Fibroblast of skin of left biceps (primary cell): ENCODE measurements at places on chromosomes 3 and 15.

GRCh38 chr3:69386556-69387385 lies 883 bp upstream of the FRMD4B start:
- no peak for DNase-seq

DNA sequence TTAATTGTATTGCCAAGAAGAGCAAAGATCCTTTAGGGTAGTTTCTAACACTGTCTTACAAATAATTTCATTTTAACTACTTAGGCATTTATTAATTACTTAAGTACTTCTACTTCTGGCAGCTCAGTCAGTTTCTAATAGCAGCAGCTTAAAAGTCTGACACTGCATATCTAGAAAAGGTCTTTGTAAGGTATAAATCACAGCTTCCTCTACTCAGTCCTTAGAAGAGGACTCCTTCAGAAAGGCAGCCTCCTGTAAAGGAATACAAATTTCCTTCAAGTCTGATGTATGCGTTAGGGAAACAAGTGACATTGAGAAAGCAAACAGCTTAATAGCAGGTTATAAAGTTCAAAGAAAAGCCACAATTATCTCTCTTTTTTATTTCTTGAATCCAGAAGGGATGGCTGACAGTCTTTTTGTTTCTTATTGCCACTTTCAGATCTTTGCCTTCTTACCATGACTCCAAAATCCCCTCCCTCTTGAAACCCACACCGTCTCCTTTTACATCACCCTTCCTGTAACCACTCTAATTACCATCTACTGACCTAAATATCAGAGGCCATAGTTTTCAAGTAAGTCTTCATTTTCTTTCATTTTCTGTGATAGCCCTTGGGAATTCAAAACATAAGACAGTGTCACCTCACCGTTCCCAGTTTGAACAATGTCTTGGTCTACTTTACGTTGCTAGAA lies 109.5 kb downstream of the CGGBP1 start:
- DNase-seq = no peak

DNA sequence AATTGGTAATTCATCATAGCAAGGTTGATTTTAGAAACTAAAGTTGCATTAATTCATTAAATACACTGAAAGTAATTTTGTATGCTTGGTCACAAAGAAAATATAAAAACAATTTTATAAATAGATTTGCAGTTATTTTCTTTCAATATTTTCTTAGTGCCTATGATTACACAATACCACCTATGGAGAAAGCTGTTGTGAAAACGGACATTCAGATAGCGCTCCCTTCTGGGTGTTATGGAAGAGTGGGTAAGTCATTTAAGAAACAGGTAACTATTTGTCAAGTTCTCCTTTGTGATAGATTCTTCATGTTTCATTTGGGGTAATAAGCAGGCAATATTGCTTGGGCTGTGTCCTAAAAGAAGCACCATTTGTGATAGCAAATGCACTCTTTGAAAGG lies 3.0 kb downstream of the DUT start:
- DNase-seq = no peak

DNA sequence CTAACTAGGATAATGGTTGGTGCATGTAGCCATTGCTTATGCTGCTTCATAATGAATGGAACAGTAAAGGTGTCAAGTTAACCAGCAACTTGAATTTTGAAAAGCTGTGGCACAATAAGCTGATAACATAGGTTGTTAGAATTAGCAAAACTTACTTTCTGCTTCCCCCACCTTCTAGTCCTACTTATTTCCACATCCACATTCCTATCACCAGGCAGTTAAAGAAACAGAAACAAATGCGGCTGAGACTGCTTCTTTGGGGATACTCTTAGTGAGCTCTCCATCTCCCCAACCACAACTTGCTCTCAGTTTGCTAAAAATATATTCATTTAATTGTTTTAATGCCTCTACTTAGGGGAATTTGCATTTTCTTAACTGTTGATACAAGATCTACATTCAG lies 215.1 kb downstream of the TIGIT start:
- DNase-seq = no peak

- DNase-seq = no peak
These were observed 333.0 kb upstream of the RARB start for GRCh38 chr3:25094932-25095685.

GRCh38 chr15:40344631-40345120 lies 3.9 kb upstream of the CCDC9B start:
- no peak for DNase-seq

- DNase-seq = no peak
These were observed 671.7 kb upstream of the ROBO1 start for GRCh38 chr3:80439490-80439889.

DNA sequence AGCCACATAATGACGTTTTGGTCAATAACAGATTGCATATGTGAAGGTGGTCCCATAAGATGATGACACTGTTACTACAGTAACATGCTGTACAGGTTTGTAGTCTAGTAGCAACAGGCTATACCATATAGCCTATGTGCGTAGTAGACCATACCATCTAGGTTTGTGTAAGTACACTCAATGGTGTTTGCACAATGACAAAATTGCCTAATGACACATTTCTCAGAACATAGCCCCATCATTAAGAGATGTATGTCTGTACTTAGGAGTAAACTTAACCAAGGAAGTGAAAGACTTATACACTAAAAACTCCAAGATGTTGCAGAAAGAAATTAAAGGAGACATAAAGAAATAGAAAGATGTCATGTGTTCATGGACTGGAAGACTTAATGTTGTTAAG lies 66.2 kb downstream of the RPLP1 start:
- DNase-seq = no peak

DNA sequence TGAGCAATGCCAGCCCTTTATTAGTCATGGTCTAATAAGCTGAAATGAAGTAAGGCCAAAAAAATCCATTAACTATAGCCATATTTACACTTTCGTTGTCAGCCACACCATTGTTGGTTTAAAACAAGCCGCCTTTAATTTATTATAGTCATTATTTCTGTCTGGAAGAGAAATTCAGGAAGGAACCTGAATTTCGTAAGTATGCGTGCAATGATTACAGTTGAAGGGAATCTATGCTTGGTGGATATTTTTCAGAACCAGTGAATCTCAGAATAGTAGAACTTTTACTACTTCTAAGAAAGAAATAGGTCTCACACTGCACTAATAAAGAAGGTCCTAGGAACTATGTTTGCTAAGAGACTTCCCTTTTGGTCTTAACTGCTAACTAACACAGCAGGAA lies 59.1 kb downstream of the FAM43A start:
- no peak for DNase-seq

DNA sequence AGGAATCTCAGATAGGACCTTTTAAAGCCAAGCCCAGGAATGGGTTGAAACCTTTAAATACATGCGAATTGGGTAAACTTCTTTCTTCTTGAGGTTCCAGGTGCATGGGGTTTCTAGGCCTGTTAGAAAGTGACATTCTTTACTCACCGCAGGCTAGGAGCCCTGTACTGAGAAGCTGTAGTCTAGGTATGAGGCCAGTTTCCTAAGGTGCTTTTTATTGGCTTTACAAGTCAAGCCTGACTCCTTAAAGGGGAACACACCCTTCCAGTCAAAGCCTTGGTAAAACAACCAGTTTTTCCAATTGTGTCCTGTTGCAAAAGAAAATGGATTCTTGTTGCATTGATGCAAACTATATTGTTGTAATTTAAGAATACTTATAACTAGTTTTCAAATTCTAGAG lies 76.1 kb upstream of the ATP11B start:
- no peak for DNase-seq

DNA sequence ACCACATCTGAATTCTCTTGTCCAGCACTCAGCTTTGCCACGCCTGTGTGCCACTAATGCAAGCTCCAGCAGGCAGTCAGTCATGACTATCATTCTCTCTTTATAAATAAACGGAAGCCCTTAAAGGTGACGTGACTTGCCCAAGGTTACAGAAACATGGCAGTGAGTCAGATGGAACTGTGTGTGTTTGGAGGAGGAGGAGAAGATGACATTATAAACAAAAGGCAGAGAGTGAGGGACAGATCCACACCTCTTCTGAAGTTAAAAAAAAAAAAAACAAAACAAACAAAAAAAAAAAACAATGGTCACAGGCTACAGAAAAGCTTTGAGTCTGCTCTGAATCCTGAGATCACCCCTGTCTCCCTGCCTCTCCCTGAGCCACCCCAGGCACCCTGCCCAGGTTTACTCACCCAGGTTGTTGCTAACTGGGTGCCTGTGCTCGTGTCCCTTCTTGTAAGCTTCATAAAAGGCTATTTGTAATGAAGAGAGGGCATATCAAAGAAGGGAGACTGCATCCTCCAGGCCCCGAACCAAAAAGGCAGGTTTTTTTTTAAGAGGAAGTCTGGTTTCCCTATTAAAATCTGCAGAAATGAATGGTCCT lies 119.7 kb upstream of the PHLDB2 start:
- no peak for DNase-seq

DNA sequence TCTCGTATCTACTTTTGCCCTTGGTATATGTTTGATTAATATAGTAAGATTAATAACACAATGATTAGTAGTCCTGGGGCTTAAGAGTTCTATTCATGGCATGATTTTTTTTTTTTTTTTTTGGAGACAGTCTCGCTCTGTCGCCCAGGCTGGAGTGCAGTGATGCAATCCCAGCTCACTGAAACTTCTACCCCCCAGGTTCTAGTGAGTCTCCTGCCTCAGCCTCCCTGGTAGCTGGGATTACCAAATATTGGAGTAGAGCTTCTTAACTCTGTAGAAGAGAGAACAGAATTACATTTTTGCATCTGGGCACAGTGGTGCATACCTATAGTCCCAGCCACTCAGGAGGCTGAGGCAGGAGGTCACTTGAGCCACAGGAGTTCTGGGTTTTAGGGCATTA lies 58.9 kb downstream of the RAB7A start:
- DNase-seq = no peak

GRCh38 chr3:171133796-171134569 lies 107.5 kb upstream of the SLC2A2 start:
- no peak for DNase-seq

DNA sequence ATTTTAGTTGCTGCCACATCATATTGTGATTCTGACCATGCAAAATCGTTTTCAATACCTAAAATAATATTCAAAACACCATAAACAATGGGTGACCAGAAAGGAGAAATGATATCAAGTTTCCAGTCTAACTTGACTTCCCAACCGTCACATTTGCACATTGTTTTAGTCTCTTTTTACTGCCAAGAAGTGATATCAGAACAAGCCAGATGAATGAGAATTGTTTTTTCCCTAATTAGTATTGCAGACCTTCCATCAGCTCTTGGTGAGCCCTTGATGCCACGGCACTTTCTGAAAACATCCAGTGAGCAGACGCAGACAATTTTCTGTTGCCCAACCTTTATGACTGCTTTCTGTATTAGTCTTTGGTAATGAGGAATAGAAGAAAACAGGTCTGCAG lies 62.5 kb downstream of the SPATA16 start:
- DNase-seq = no peak

GRCh38 chr15:37891766-37892368 lies 42.6 kb upstream of the TMCO5A start:
- no peak for DNase-seq

GRCh38 chr15:90130291-90130690 lies 28.0 kb upstream of the IDH2 start:
- no peak for DNase-seq

DNA sequence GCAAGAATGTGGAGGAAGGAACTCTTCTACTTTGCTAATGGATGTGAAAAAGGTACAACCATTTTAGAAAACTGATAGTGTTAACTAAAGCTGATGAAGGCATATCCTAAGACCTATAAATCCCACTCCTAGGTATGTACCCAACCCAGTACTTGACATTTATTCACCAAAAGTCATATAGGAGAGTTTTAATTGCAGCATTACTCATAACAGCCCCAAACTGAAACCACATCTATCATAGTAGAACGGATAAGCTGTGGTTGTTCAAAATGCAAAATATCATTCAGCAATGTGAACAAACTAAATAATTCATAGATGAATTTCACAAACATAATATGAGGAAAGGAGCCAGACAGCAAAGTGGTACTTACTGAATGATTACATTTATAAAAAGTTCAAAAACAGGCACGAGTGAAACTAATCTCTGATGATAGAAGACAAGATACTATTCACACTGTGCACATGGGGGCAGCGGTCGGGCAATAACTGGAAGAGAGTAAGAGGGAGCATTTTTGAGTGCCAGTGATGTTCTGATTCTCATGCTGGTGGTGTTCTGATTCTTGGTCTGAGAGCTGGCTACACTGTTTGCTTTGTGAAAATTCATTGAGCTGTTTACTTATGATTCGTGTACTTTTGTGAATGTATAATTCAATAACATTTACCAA lies 34.3 kb downstream of the GOLIM4 start:
- no peak for DNase-seq

DNA sequence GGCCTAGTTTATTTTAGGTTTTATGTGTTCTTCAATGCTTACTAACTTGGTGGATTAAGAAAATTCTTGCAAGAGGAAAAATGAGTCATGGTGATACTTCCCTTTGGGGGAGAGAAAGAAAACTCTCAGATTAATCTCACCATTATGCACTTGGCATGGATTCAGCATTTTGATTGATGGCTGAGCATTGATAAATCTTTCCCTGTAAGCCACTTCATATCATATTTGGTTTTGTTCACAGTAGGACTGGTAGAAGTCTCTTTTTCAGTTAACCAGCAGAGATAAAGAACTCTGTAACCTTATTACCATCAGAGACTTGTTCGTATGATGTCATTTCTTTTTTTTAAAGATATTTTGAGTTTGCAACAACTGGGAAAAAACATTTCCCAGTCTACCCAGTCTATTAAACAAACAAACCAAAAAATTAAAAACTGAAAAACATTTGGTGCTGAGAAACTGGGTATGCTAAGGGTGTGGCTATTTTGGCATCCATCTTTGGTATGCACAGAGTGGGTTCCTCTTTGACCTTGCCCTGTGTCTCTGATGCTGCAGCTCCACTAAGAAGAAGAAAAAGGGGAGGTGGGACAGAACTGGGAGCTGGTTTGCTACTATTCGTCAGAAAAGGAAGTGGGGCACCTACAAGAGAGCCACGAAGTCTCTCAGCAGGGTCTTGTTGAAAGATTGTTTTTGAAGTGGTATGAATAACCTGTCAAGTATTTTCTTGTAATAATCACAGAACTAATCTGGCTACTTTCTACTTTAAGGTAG lies 17.2 kb downstream of the TMOD3 start:
- peak; percentile 19 for DNase-seq

GRCh38 chr15:62083194-62084154 lies 16.7 kb downstream of the C2CD4A start:
- DNase-seq = no peak

GRCh38 chr3:172577987-172578570 lies 54.8 kb upstream of the TNFSF10 start:
- no peak for DNase-seq
